NCI-H2081 (cell line): ENCODE measurements at places on chromosomes 7 and 10.

DNA sequence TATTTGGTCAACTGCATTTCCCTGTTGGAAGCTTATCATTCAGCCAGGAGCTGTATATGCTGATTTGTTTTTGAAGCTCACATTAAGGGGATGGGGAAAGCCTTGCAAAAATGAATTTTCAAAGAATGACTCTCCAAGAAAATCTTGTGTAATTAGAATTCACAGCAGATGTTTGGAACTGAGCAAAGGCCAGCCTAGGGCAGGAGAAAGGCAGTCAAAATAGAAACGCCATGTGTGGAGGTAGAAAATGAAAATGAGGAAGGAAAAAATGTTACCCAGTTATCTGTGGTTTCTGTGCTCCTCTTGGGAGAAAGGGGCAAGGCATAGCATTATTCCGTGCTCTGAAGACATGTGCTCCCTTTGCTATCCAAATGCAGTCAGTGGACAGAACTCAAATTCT lies 93.5 kb downstream of the NRP1 start:
- no peak for DNase-seq

GRCh38 chr7:121272676-121273075 lies 56.1 kb upstream of the WNT16 start:
- no peak for DNase-seq

DNA sequence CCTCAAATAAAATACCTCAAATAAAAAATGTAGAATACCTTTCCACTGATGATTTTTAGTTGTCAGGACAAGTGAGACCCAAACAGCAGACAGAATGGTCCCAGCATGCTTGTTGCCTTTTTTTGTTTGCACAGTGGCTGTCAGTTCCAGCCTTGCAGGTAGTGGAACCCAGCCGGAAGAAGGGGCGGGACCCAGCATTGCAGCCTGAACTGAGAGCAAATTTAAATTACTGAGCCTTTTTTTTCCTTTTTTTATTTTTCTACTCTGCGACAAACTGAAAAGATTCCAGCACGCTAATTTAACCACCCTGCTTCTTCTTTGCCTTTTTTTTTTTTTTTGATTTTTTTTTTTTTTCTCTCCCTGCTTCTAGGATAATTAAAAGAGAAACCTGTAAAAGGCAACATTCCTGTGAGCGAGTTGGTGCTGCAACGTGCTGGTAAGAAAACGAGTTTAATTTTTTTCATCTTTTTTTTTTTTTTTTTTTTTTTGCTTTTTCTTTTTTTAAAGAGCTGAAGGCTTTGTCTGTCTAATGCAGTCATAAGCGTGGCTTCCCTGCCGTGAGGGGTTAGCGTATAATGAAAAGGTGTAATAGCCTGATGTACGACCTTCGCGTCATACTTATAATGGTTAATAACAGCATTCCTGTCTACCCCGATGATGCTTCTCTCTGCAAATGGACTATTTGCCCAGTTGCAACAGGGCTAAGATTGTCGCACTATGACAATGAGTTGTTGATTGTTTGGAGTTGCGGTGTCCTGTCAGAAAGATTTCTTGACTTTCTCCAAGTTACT lies 555.3 kb upstream of the CELF2 start:
- DNase-seq, result peak; percentile 21

DNA sequence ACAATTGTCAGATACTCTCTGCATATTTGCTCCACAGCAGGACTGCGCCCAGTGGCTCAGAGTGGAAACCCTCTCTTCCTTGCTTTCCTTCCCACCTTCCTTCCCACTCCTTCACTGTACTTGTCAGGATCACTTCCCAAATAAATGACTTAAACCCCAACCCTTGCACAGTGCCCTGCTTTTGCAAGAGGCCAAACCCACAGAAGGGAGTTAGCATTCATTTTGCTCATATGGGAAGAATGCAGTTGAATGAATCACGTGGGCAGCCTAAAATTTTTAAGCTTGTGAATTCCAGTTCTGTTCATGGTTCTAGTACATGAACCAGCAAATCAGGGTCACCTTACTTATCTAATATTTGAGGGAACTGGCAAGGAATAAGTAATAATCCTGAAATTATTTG lies 47.7 kb upstream of the SFMBT2 start:
- DNase-seq, result no peak

DNA sequence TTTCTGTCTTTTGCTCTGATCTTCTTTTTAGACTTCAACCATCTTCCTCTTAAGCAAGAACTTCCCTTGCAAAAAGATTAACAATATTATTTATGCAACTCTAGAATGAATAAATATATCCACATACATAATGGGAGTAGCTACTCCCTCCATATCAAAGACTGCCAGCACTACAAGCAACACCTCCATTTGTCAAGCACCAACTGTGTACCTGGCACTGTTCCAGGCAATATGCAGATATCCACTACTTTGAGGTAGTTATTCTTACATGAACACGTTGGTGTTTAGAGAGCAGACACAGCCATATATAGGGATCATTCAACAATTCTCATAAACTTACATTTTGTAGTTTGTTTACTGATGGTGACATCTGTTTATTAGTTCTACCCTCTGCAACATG lies 83.6 kb upstream of the CACNB2 start:
- DNase-seq, result no peak

DNA sequence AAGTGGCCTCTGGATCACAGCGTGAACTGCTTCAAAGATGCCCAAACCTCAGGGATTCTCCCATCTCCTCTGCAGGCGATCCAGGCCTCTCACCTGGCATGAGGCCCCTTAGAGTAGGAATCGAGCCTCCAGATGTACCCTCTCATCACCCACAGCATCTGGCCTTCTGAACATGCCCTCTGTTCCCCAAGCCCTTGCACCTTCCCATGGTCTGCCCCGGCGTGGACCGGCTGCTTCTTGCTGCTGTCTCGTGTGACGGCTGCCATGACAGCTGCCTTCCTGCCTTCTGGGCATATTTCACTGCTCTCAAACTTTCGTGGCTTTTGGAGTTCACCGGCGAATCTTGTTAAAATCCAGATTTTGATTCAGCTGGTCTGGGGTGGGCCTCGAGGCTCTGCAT lies 157.2 kb upstream of the NPS start:
- no peak for DNase-seq

- no peak for DNase-seq
Measured at GRCh38 chr10:129993621-129994020, 29.5 kb upstream of the EBF3 start.

DNA sequence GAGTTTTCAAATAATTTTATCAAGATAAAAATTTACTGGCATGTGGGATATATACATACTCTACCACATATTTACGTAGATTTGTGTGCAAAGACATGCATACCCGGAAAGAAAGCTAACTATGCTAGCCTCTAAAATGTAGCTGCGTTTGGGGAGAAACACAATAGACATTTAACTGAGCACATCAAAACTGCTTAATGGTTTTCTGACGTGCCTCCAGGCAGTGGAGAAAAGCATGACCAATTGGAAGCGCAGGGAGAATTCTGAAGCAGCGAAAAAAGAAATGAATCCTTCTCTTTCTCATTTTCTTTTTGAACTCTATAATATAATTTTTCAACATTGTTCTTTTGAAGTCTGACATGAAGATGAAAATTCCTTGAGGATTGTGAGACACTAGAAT lies 60.3 kb upstream of the LYZL1 start:
- DNase-seq, result no peak

- no peak for DNase-seq
Measured at GRCh38 chr10:30902621-30903396, 128.9 kb downstream of the ZNF438 start.

DNA sequence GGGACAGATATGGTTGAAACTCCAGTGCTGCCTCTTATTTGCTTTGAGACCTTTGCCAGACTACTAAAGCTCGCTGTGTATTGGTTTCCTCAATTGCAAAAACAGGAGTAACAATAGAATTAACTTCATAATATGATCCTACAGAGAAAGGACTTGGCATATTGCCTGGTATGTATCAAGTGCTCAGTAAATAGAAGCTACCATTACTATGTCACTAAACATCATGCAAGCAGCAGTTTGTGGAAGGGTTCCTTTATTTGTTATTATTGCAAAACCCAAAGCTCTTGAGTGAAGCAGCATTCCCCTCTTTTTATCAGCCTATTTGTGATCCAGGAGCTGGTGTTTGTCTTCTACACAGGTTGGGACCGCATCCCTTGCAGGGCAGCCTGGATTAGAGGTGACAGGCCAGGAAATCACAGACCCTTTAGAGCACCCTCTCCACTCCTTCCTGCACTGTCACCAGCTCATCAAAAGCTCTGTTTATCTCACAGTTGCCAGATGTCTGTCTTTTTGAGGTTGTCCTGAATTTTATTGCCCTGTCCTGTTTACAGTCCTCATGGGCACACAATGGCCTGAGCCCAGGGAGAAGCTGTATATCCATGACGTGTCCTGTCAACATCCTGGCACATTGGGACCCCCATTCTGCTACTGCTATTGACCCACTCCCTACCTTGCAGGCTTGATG lies 121.5 kb downstream of the SNX10 start:
- DNase-seq, result peak; percentile 82

DNA sequence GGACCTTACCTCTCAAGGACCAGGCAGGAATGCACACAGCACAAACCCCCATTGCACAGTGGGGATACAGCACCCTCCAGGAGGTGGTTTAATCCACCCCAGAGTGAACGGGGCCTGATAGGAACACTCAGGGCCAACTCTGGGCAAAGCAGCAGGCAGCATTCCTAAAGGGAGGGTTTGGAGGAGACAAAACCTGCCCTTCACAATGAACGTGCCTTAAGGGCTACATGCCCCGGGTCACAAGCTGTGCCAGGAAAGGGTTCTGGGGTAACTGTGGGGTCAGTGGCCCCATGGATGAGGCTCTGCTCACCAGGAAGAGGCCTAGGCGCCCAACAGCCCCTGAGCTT lies 1.1 kb downstream of the GPRIN2 start:
- no peak for DNase-seq

DNA sequence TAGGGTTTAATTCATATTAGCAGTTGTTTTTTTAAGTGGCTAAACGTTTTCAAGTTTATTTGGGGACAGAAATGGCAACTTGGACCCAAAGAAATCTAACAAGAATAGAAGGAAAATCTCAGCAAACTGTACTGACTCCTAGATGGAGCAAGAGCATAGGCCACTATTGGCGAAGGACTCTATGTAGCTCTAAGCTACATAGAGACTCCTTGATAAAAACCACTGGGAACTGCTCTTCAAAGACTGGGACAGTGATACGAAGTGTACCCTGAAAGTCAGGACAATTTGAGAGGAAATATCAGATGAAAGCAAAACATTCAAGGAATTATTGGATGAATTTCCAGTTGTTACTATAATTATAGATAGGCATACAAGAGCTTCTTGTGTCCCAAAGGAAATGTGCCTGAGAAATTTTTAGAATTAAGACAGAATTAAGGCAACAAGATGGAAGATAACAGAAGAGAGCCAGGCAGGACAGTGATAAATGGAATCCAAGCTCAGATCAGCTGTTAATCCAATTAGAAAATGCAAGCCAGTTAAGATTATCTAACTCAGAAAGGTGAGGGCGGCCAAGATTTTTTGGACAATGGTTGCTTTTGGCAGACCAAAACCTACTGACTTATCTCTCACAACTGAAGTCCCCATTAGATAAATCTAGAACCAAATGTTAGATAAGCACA lies 103.7 kb upstream of the IFRD1 start:
- no peak for DNase-seq

- DNase-seq, result no peak
Measured at GRCh38 chr10:16585103-16585502, 63.4 kb upstream of the C1QL3 start.

GRCh38 chr7:40223451-40224127 lies 88.8 kb downstream of the SUGCT start:
- no peak for DNase-seq

GRCh38 chr10:70523057-70523456 lies 44.5 kb downstream of the PALD1 start:
- no peak for DNase-seq

DNA sequence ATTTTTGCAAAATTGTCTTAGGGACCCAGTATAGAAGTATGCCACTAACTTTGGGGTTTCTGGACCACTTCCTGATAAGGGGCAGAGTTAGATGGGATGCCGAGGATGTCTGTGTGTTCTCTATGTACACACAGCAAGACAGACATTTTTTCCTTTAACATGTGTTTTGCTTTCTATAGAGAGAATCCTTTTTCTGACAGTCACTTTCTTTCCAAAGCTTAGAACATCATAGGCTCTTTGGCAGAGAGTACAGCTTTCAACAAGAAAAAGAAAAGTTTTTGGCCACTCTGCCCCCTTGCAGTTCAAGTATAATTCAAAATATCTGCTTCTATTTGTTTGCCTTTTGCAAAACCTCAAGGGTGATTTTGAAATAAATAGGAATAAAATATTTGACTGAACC lies 44.1 kb downstream of the PAPSS2 start:
- no peak for DNase-seq

GRCh38 chr10:104834580-104834979 lies 193.5 kb downstream of the SORCS3 start:
- DNase-seq, result no peak

DNA sequence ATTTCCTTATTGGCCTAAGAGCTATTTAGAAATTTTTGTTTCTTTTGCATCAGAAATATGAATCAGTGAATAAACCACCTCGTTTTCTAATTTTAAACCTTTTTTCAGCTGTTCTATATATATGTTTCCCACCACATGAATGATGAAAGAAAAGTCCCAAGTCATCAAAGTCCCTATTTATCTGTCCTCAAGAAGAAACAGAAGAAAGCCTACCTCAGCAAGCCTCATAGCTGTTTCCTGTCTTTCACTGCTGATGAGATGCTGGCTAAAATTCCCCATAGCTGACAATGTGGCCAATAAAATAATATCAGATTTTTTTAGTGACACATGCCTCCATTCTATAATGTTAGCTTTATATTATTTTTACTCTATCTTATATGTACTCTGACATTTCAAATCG lies 54.2 kb downstream of the SEC61G start:
- DNase-seq, result no peak

DNA sequence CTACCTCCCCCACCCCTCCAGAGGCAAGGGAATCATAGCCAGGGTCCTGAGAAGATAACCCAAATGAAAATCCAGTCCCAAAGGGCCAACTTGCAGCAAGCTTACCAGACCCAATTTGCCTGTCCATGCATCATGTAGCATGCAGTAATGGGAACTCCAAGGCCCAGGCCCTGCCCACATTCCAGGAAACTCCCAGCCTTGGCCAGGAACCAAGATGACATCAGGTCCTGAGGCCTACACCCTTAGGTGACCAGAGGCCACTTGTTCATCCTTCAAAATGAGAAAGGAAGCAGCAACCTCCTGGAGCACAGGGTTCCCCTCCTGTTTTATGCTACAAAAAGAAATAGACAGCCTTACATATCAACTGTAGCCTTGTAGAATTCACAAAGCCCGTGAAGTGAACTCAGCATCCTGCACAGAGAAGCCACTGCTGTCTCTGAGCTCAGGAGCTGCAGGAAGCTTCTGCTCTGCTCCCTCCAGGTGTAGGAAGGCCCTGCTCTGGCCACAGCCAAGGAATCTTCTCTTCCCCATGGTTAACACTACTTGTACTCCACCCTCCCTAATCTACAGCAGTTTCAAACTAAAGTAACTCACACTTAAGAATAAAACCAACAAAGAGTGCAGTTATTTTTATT lies 30.3 kb upstream of the GRB10 start:
- DNase-seq, result no peak

DNA sequence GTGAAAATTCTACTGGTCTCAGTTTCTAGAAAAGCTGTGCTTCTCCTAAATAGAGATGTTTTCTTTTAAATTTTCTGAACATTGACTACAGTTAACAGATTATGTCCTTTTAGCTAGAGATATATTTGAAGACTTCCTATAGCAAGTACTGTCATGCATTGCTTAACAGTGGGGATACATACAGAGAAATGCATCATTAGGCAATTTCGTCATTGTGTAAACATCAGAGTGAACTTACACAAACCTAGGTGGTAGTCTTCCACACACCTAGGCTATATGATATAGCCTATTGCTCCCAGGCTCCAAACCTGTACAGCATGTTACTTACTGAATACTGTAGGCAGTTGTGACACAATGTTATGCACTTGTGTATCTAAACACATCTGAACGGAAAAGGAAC lies 28.5 kb downstream of the PIK3CG start:
- no peak for DNase-seq
